ENCODE measurements at places on chromosomes 4 and X. TPM values are rescaled to one million over a fixed set of nuclear protein-coding genes. Genes with fewer than 3 reads are reported as not detected.

The KIAA1210 gene
- total RNA-seq, result not detected

The CCDC110 gene
- 4.2 TPM for total RNA-seq

The IL1RAPL1 gene
- total RNA-seq, result 6.0 TPM

The TKTL2 gene
- total RNA-seq, result not detected

The ADH7 gene
- not detected for total RNA-seq

The DGKK gene
- not detected for total RNA-seq

The HTR2C gene
- not detected for total RNA-seq

The SPANXC gene
- not detected for total RNA-seq

The GABRG1 gene
- not detected for total RNA-seq

The MAGEA2 gene
- not detected for total RNA-seq

The AKAP4 gene
- total RNA-seq, result under 0.01 TPM

The SHISA3 gene
- total RNA-seq, result 6.0 TPM
